ENCODE measurements at places on chromosomes 6 and 20.

DNA sequence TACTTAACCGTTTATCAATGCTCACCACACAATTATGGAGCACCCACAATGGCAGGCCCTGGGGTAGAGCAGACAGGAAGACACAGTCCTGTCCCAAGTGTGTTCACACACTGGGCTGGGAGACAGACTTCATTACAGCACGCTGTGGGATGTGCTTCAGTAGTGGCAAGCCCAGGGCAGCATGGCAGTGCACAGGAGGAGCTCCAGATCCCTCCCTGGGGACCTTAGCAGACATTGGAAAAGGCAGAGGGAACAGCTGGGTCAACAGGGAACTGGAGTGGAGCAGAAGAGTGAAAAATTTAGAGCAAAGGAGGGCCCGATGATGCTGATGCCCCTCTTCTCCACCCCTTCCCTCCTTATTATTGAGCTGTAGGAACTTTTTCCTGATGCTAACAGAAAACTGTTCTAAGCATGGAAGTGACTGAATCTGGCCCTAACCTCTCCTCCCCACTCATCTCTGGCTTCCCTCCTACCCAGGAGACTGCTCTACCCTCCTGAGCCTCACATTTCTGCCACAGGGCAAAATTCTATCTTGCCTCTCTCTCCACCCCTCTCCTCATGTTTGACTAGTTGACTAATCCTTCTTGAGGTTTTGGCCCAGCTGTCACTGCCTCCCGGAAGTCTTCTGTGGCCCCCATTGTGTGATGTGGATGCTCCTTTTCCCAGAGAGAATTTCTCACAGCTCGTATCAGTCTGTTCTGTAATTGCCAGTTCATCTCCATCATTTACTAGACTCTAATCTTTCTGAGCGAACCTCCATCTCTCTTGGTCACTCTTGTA, 41.3 kb upstream of the NOP56 start:
- no peak for DNase-seq

DNA sequence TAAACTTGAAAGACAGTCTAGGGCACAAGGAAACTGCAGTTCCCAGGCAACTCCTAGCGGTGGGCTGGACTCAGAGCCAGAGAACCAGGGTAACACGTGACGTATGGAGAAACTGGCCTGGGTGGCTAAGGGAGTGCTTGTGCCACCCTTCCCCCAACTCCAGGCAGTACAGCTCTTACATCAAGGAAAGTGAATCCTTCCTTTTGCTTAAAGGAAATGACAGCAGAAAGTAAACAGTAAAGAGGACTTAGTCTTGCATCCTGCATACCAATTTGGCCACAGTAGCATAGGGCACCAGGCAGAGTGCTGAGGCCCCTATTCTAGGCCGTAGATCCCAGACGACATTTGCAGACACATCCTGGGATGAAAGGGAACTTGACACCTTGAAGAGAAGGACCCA, 322.8 kb downstream of the CD109 start:
- no peak for DNase-seq

- no peak for DNase-seq
Observed at GRCh38 chr6:72374857-72375256, 247.0 kb upstream of the KCNQ5 start.

DNA sequence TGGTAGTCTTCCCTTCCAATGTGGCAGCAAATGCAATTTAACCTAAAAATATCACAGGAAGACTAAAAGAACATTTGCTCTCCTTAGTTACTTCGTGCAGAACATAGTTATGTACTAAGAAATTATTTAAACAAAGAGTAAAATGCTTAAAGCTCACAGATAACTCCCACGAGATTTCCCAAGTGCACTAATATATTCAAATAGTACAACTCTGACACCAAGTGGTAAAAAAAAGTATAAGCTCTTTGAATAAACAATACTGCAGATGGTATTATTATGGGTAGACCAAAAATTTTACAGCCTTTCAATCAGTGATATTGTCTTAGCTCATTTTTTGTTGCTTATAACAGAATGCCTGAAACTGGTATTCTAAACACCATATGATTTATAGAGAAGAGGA, 52.8 kb upstream of the FILIP1 start:
- peak; percentile 25 for DNase-seq

DNA sequence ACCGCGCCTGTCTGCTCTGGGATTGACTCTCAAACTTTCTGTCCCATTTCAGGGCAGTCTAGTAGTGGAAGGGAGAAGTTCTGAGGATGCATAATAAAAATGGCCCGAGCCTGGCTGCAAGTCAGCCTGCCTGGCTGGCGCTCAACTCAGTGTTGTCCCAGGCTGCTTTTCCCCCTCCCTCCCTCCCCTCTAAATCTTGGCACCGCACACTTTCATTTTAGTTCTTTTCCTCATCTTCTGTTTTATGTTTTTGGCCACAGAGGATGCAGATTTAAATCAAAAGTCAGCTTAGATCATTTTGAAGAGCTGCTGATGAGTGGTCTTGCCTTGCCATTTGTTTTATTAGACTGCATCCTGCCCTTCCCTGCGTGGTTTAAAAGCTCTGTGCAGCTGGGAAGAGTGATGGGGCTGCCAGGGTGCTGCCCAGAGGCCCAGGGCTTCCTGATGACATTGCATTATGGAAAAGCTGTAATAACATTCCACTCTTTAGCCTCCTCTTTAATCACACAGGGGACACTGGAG, 6.5 kb upstream of the UQCC2 start:
- DNase-seq, result no peak

- DNase-seq, result no peak
Observed at GRCh38 chr6:36327226-36327918, 9.3 kb downstream of the BNIP5 start.

- no peak for DNase-seq
Observed at GRCh38 chr20:46850416-46850815, 44.2 kb upstream of the EYA2 start.

- DNase-seq, result no peak
Observed at GRCh38 chr20:5842465-5842864, 92.3 kb downstream of the SHLD1 start.

GRCh38 chr6:79423216-79423615, 114.0 kb downstream of the LCA5 start:
- DNase-seq, result no peak

DNA sequence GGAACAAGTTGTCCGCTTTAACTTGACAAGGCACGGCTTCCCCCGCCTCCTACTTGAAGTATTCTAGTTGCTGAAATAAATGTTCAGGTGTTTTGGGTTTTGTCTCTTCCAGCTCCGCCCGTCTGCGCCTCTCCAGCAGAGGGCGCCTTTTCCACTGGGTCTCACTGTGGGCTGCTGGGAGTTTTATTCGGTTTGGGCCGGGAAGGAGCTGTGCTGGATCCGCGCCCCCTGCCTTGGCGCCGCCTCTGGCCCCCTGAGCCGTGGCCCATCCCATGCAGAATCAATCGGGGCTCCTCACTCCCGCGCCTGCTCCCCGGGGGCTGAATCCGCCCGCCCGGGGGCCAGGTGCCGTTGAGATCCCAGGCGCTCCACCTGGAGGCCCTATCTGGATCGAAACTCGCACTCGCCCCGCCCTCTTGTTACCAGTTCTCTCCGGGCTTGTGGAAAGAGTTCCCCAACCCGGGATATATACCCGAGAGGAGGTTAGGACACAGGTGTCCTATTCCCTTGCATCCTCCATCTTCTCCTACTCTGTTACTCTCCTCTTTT, 51.0 kb upstream of the TCF21 start:
- peak; percentile 66 for DNase-seq

- DNase-seq, result no peak
Observed at GRCh38 chr6:57276946-57277345, 40.5 kb upstream of the PRIM2 start.

DNA sequence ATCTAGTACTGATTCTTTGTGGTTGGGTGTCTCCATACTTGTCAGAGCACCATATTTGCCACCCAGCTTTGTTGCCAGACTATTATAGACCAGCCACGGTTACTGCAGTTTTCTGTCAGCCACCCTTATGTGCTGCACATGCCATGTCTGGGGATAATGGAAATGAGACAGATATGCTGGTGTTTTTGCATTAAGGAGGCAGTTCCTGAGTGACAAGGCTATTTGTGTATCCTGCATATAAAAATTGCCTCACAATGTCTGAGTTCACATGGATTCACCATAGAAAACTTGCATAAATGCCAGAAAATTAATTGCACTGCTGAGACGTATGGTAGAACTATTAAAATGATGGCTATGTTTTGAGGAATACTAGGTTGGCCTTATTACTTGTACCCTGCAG, 51.8 kb downstream of the NKAIN2 start:
- no peak for DNase-seq

DNA sequence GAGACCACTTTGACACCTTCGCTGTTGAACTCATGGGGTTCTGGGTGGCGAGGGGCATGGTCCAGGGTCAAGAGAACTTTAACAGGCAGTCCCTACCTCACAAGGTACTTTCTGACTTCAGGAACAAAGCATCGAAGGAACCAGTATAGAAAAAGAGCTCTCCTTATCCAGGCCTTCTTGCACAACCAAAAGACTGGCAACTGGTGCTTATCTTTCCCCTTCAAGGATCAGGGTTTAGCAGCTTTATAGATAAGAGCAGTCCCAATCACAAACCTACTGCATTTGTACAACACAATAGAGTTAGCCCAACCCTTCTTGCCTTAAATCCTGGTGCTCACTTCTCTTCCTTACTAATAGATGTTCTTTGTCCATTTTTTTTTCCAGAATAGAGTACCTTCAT, 116.3 kb downstream of the SNX5 start:
- no peak for DNase-seq

DNA sequence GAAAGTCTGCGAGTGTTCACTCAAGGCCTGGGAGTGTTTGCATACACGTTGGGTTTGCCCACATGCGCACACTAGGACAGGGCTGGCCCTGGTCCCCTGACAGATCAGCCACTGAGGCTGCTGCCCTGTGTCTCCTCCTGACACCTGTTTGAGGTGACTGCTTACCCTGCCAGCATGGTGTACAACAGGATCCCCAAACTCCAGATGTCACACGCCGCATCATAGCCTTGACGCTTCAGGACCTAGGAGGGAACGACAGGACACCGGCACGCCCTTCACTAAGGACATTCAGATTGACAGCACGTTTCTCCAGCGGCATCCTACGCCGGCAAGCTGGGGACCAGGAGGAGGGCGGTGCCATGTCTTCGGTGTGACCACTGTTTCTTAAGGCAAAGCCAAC, 37.0 kb upstream of the MPC1 start:
- DNase-seq, result no peak

- DNase-seq, result no peak
Observed at GRCh38 chr20:2065099-2065498, 36.5 kb upstream of the STK35 start.

- DNase-seq, result no peak
Observed at GRCh38 chr6:84492241-84493165, 265.1 kb upstream of the CEP162 start.

GRCh38 chr6:39938773-39939654, 4.8 kb upstream of the MOCS1 start:
- DNase-seq, result no peak

GRCh38 chr6:159819932-159820640, 20.0 kb downstream of the PNLDC1 start:
- no peak for DNase-seq

GRCh38 chr20:58609026-58609425, 42.1 kb upstream of the STX16 start:
- no peak for DNase-seq

DNA sequence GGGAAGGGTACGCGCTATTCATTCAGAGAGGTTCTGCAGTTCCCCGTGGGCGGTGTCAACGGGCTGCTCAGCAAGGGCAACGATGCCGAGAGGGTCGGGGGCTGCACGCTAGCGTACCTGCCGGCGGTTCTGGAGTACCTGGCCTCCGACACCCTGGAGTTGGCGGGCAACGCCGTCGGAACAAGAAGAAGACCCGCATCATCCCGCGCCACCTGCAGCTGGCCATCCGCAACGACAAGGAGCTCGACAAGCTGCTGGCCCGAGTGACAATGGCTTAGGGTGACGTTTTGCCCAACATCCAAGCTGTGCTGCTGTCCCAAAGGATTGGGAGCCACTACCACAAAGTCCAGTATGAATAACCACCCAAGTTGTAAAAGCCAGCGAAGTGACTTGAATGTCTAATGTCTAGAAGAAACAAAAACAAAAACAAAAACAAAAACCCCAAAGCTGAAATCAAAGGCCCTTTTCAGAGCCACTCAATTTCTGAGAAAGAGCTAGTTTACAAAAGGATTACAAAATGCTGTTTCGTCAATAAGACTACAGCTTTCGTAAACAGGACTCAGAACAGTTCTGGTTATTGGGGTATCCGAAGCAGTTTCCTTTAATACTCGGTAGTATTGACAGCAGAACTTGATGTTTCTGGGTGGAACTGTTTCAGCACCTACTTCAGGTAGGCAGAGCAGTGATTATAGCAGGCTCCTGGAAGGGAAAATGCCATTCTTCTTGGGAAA, 21.9 kb upstream of the SLC17A4 start:
- no peak for DNase-seq

- no peak for DNase-seq
Observed at GRCh38 chr6:160163425-160163824, 41.8 kb downstream of the SLC22A1 start.

DNA sequence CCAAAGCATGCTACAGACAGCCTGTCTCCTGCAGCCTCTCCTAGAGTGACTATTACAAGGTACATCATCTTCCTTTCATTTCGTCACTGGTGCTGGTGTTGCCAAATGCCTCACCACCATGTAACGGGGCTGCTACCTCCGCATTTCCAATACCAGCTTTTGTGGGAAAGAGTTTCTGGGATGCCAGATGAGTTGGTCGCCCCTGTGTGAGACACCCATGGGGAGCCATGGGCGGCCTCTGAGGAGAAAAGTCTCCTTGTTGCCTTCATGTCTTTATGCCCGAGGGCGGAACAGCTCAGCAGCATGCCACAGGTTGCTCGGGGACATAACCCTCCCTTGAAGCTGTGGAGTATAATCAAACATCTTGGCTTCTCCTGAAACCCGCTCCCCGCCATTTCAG, 169.6 kb downstream of the THBS2 start:
- no peak for DNase-seq

- DNase-seq, result peak; percentile 79
Observed at GRCh38 chr20:53623454-53624211, 30.0 kb upstream of the ZNF217 start.

DNA sequence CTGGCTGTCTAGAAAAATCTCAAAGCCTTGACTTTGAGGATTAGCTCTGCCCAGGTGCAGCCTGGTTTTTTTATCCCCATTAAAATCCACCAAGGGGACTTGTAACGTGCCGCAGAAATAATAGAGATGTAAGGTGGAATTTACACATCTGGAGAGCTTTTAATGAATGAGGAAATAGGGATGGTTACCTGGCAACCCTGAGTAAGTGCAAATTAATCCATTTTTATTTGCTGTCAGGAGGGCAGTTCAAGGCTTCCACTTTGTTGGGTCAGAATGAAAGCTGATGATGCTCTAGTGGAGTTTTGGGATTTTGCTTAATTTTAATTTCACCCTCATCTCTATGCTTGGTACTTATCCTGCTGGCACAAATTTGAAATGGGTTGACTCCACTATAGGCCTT, 163.4 kb upstream of the CEP162 start:
- no peak for DNase-seq

DNA sequence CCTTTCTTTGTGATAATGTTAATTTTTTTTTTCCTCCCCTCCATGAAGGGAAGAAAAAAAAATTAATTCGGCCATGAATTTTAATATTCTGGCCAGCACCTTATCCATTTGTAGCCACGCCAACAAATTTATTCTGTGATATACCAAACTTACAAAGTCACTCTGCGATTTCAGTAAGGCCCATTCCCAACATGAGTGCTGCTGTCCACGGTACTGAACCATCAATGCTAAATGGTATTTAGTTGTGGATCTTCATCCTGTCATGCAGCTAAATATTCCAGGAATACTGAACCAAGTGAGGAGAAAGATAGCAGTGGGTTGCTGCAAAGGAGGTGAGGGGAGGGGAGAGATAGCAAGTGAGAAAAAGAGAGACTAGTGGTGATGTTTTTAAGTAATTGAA, 19.5 kb upstream of the RSPH4A start:
- peak; percentile 19 for DNase-seq

All from ACHN (cell line).